ENCODE measurements at places on chromosomes 5 and 9. TPM values are rescaled to one million over a fixed set of nuclear protein-coding genes. Genes with fewer than 3 reads are reported as not detected.

The RMI1 gene
- 13.0 TPM for polyA plus RNA-seq

The MAP1B gene
- polyA plus RNA-seq, result 0.18 TPM

The CXXC5 gene
- polyA plus RNA-seq, result 351 TPM

DNA sequence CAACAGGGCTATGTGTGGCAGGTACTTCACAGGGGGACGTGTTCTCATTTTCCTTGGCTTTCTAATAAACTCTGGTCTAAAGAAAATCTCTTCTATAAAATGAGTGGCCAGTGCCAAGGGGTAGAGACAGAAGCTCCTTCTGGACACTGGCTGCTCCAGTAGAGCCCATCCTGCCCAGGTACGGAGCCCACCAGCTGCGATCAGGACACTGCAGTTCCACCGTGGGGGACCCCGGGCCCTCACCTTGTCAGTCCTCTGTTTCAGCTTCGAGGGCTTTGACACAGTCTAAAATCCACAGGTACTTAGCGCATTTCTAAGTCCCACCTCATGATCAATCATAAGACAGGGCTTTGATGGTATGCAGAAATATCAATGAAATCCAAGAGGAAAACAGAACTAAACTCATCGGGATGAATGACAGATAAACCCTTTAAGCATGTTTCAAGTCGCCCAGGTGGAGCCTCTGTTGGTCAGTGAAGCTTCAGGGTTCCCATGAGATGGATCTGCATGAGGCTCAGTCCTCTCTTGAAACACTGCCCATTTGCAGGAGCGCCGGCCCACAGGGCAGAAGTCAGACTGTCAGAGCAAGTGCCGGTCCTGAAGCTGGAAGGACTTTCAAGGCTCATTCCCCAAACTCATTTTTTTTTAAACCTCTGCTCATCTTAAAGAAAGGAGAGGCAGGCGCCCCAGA, 20.3 kb upstream of the TERT start:
- no peak for DNase-seq
- peak overlapping the region; percentile 78 for H3K27ac ChIP-seq
- no peaks in the 10 kb centered on the region for H3K27me3 ChIP-seq
- peaks cover 9% of the 10 kb centered on the region for H3K36me3 ChIP-seq
- peaks cover 56% of the 10 kb centered on the region for H3K4me1 ChIP-seq

DNA sequence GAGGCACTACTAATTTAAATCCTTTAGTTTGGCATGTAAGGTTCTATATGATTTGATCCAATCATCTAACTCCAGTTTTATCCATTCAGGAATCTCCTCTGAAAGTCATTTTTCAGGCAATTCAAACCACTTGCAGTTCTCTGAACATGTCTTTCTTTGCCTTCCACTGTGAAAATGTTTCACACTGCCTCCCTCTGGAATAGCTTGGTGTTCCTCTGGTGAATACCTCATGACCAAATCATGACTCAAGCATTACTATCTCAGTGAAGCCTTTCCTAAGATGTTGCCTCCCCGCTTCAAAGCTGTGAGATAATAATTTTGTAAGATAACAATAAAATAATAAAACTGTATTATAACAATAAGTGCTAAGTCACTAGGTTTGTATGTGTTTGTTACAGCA, 981.1 kb downstream of the DTWD2 start:
- no peak overlapping the region for H3K4me3 ChIP-seq
- no peaks in the 10 kb centered on the region for H3K36me3 ChIP-seq
- no peak for DNase-seq

DNA sequence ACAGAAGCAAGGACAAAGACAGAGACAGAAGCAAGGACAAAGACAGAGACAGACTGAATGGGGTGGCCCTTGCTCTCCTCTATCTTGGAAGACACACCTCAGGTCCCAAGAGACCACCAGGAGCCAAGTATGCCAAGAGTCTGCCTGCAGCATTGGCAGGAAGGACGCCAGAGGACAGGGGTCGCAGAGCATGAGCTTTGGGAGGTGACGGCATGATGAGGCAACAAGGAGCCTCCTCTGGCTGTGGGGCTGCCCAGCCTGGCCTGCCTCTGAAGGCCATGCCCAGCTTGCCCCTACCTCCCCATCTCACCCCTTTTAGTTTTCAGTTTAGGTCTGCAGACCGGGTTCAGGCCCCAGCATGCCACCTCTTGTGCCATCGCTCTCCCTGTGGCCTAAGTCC, 17.6 kb downstream of the PDGFRB start:
- no peak overlapping the region for H3K4me3 ChIP-seq
- H3K36me3 ChIP-seq, result no peaks in the 10 kb centered on the region
- H3K27ac ChIP-seq, result no peak overlapping the region
- no peaks in the 10 kb centered on the region for H3K4me1 ChIP-seq
- DNase-seq, result no peak
- no peaks in the 10 kb centered on the region for H3K27me3 ChIP-seq

- no peaks in the 10 kb centered on the region for H3K36me3 ChIP-seq
- H3K4me3 ChIP-seq, result no peak overlapping the region
- no peaks in the 10 kb centered on the region for H3K4me1 ChIP-seq
- H3K27ac ChIP-seq, result peak overlapping the region; percentile 52
- DNase-seq, result no peak
Observed at GRCh38 chr9:69093471-69094103, 58.0 kb downstream of the FXN start.

DNA sequence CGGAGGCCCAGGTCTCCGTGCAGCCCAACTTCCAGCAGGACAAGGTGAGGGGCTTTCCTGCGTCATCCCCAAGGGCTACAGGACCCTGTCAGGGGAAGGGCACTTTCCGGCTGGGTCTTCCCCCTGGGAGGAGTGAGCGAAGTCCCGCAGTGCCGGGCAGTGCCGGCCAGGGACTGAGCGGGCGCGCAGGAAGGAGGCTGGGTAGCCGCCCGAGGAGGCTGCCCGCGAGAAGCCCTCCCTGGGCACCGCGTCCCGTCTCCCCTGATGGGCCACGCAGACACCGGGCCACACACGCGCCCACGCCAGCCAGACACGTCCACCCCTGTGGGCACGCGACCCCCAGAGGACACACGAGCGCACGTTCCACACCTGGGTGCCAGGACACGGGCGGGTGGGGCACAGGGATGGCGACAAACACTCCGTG, 357 bp downstream of the PTGDS start:
- peaks cover 27% of the 10 kb centered on the region for H3K27me3 ChIP-seq
- H3K4me3 ChIP-seq, result peak overlapping the region; percentile 40
- no peak for DNase-seq
- H3K27ac ChIP-seq, result no peak overlapping the region

- no peak overlapping the region for H3K27ac ChIP-seq
- H3K4me3 ChIP-seq, result no peak overlapping the region
- no peaks in the 10 kb centered on the region for H3K4me1 ChIP-seq
- DNase-seq, result no peak
- no peaks in the 10 kb centered on the region for H3K27me3 ChIP-seq
Observed at GRCh38 chr5:104189031-104189430, 626.4 kb upstream of the NUDT12 start.

DNA sequence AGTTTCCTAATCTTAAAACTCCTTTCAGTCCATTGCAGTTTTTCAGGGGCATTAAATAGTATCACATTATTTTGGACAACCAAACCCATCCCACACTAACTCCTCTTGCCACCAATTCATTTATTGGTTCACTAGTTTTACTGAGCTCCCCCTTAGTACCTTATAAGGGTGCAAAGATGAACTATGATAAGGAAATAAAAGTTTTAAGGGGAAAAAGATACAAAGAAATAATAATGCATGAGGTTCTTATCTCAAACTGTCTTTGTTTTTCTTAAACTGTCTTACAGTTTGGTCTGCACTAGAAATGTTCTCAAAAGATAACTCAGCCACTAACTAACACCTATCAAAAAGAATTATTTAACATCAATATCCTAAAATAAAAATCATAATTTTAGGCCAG, 8.4 kb downstream of the SCAI start:
- peaks cover under 1% of the 10 kb centered on the region for H3K4me1 ChIP-seq
- no peak overlapping the region for H3K4me3 ChIP-seq
- DNase-seq, result no peak
- no peaks in the 10 kb centered on the region for H3K27me3 ChIP-seq
- peaks cover 14% of the 10 kb centered on the region for H3K36me3 ChIP-seq
- no peak overlapping the region for H3K27ac ChIP-seq

- H3K36me3 ChIP-seq, result no peaks in the 10 kb centered on the region
- H3K27ac ChIP-seq, result no peak overlapping the region
- no peaks in the 10 kb centered on the region for H3K4me1 ChIP-seq
- H3K4me3 ChIP-seq, result no peak overlapping the region
- H3K27me3 ChIP-seq, result no peaks in the 10 kb centered on the region
Observed at GRCh38 chr5:93915142-93915553, 173.7 kb upstream of the POU5F2 start.

DNA sequence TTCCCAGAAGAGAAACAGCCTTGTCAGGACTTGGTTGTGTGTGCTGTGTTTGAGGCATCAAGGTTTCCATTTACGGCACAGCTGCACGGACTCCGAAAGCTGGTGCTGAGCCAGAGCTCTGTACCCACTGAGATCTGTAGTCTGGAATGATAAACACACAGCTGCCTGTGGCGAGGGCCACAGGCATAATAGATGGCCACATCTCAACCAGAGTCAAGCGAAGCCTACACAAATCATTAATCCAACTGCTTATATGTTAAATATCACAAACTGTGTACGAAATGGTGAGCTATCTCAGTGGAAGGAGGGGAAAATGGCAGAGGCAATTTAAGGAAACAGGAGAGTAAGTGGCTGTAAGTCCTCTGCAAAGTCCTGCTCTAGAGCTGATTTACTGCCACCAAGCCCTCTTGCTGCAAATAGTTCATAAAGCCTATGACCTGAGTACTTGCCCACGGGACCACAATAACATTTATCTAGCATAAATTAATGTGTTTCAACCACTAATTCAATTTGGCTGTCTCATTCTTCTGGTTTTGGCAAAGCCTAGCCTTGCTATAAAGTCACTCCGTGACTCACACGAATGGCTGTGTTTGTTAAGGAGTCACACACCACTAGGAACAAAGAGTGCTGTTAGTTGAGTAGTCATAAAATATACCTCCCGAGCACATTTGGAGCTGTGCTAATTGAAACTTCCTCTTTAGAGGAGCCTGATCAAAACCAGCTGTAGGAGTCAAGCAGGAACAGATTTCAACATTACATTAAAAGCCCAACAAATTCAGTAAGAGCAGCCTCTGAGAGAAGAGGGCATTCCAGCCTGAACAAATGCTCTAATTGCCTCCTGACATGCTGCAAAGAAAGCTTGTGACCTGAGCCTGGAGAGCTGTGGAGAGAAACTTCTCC, 738.6 kb upstream of the ZNF608 start:
- H3K4me3 ChIP-seq, result no peak overlapping the region
- peaks cover 5% of the 10 kb centered on the region for H3K27me3 ChIP-seq

GRCh38 chr5:108950276-108950675, 202.6 kb downstream of the FER start:
- no peak overlapping the region for H3K4me3 ChIP-seq
- no peaks in the 10 kb centered on the region for H3K36me3 ChIP-seq
- no peak overlapping the region for H3K27ac ChIP-seq
- no peaks in the 10 kb centered on the region for H3K27me3 ChIP-seq
- no peaks in the 10 kb centered on the region for H3K4me1 ChIP-seq

GRCh38 chr5:133928587-133929393, 39.6 kb downstream of the C5orf15 start:
- peak; percentile 66 for DNase-seq
- H3K27me3 ChIP-seq, result no peaks in the 10 kb centered on the region
- peak overlapping the region; percentile 99 for H3K27ac ChIP-seq
- peaks cover 75% of the 10 kb centered on the region for H3K4me1 ChIP-seq
